ENCODE measurements at places on chromosomes 16 and 17. TPM values are rescaled to one million over a fixed set of nuclear protein-coding genes. Genes with fewer than 3 reads are reported as not detected.

EVI2A gene
- 0.92 TPM for total RNA-seq

NHLRC4 gene
- total RNA-seq: not detected

C16orf92 gene
- not detected for total RNA-seq

DNA sequence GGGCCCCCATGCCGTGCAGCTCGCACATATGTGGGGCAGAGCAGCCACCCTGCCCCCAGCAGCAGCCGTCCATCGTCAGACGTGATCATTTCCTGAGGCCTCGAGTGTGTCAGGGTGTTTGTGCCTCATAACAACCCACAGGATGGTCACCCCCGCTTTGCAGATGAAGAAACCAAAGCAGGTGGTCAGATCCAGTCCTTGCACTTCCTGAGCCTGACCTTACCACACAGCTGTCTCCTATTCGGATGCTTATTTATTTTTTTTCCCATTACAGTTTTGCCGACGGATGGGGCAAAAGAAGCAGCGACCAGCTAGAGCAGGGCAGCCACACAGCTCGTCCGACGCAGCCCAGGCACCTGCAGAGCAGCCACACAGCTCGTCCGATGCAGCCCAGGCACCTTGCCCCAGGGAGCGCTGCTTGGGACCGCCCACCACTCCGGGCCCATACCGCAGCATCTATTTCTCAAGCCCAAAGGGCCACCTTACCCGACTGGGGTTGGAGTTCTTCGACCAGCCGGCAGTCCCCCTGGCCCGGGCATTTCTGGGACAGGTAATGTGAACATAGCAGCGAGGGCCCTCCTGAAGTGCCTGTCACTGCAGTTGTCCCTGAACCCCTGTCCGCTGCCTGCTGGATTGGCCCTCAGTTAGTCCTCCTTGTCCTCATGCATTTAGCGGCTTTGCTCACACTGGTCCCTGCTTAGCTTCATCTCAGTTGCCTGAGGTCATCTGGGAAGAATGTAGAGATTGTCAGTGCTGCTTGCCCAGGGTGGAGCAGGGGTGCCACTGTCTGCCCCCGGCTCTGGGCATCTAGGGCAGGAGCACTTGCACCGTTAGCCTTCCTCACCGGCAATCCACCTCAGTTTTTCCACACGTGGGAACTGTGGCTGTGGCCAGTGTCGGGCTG lies 1.4 kb downstream of the MPG start:
- DNase-seq: no peak
- H3K27ac ChIP-seq: no peak overlapping the region
- no peaks in the 10 kb centered on the region for H3K27me3 ChIP-seq
- peak overlapping the region; percentile 84 for H3K4me3 ChIP-seq
- H3K36me3 ChIP-seq: no peaks in the 10 kb centered on the region

DNA sequence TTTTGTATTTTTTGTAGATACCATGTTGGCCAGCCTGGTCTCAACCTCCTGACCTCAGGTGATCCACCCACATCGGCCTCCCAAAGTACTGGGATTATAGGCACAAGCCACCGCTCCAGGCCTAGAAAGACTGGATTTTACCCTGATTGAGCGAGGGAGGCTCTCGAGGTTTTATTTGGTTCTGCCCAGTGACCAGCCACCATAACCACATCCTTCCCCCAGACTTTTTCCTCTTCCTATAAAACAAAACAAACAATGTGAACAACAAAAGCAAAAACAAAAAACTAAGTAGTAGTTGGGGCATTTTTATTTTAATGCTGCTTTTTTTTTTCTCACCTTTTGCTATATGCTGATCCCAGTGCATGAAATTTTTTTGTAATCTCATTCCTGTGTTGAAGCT lies 509.6 kb downstream of the MAF start:
- H3K36me3 ChIP-seq: no peaks in the 10 kb centered on the region
- no peaks in the 10 kb centered on the region for H3K4me1 ChIP-seq
- no peak for DNase-seq

GRCh38 chr16:83117810-83118209 lies 491.0 kb downstream of the CDH13 start:
- H3K4me3 ChIP-seq: no peak overlapping the region
- no peaks in the 10 kb centered on the region for H3K36me3 ChIP-seq
- no peak overlapping the region for H3K27ac ChIP-seq
- no peak for DNase-seq
- no peaks in the 10 kb centered on the region for H3K27me3 ChIP-seq

DNA sequence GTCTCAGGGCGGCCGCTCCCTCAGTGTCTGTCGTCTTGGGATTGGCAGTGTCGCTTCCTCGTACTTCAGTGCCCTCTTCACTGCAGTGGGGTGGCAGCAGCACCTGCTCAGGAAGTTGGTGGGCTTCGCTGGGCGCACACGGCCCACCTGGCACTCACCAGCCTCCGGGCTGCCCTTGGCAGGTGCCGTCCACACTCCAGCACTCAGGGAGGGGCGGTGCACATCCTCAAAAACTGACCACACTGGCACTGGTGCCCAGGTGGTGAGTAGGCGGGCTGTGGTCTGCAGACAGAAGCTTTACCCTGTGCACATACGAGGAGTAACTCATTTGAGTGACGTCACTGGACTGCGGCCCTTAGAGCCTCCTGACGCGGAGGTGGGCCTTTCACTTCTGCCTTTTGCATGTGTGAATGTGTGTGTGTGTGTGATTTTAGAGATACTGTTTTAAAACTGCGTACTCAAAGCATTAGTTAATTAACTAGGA lies 94.6 kb downstream of the BANP start:
- H3K36me3 ChIP-seq: no peaks in the 10 kb centered on the region
- H3K4me3 ChIP-seq: no peak overlapping the region
- no peak for DNase-seq
- no peak overlapping the region for H3K27ac ChIP-seq
- no peaks in the 10 kb centered on the region for H3K27me3 ChIP-seq

DNA sequence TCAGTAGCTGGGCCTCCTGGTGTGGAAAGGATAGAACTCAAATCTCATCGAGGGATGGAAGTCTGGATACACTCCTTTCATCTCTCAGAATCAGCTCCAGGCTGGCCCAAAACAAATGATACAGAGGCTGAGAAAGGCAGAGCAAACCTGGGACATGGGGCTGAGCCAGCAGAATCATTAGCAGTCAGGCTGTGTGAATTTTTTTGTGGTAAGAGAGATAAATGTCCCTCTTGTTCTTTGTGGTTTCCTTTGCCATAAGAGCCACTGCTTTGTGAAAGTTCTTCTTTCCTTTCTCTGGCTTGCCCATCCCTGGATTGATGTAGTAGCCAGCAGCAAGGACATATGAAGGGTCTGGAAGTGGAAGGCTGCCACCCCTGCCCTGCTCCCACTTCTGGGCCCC lies 146.2 kb downstream of the CDH13 start:
- H3K4me3 ChIP-seq: no peak overlapping the region
- DNase-seq: no peak
- no peaks in the 10 kb centered on the region for H3K4me1 ChIP-seq
- no peaks in the 10 kb centered on the region for H3K36me3 ChIP-seq
- H3K27me3 ChIP-seq: peaks cover 5% of the 10 kb centered on the region

- DNase-seq: peak; percentile 73
- H3K4me1 ChIP-seq: peaks cover 37% of the 10 kb centered on the region
- peak overlapping the region; percentile 80 for H3K27ac ChIP-seq
- H3K27me3 ChIP-seq: no peaks in the 10 kb centered on the region
- no peaks in the 10 kb centered on the region for H3K36me3 ChIP-seq
These were observed 10.6 kb upstream of the TMIGD1 start for GRCh38 chr17:30344283-30345088.

DNA sequence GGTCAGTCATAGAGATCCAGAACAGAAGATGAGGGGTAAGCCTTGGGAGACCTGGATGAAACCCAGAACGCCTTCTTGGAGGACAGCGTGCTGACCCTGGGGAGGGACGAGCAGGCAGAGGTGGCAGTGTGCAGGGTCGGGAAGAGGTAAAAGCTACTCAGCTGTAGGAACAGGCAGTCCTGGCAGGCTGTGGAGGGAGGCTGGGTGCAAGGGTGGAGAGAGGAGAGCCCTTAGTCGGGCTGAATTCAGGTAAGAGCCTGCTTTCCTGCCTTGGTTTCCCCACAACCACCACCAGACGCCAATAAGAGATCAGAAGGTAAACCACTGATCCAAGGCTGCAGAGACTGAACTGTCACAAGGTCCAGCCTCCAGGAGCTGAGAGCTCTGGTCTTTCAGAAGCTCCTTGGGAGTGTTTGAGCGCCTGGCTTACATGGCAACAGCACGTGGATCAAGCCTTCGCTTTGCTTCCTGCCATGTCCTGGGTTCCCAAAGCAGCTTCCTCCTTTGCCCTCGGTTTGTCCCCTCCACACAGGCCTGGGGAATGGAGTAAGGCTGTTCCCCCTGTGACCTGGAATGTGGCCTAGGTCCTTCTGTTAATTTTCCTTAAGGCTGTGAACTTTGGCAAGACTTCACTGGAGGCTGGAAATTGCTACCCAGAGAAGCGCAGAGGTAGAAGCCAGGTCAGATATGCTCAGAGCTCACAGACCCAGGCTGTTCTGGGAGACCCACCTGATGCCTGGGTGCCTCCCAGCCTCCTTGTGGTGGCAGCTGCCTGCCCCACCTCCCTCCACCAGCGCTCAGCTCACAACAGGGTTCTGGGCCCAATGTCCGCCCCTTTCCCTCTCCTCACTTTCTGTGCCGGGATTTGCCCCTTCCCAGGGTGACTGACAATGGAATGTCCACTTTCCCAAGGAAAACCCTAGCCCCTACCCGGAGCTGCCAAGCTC lies 3.9 kb upstream of the PDK2 start:
- H3K27me3 ChIP-seq: no peaks in the 10 kb centered on the region
- no peak for DNase-seq
- H3K27ac ChIP-seq: no peak overlapping the region
- peaks cover 14% of the 10 kb centered on the region for H3K4me1 ChIP-seq

DNA sequence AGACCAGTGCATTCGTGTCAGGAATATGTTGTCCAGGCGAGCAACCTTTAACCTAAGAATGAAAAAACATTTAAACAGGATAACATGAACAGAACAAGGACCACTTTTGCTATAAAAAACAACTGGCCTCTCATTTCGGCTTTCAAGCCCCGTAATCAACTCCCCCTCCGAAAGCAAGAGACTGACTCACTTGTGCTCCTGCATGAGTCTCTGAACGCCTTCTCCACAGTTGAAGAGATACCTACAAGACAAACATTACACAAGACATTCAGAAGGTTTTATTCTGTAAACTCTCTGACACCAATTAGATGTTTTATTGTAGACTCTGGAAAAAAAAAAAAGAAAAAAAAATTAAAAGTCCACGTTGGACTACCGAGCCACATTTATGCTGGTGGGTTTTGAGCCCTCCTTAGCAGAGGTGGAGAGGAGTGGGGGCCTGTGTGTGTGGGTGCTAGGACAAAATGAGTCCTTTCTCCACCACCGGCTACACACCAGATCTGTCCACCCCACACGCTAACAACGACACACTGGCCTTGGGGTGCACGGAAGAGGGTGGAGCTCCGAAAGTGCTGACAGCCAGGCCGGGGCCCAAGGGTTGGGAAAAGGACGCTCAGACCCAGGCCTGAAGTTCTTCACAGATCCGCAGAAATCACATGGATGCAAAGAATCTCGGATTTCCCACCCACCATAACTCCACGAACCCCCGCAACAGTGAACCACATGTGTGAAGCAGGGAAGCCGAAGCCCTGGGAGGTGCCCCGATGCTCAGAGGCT lies 759 bp downstream of the ELAC2 start:
- peak; percentile 31 for DNase-seq
- H3K27ac ChIP-seq: peak overlapping the region; percentile 75
- peaks cover 40% of the 10 kb centered on the region for H3K36me3 ChIP-seq
- H3K4me1 ChIP-seq: peaks cover 18% of the 10 kb centered on the region

DNA sequence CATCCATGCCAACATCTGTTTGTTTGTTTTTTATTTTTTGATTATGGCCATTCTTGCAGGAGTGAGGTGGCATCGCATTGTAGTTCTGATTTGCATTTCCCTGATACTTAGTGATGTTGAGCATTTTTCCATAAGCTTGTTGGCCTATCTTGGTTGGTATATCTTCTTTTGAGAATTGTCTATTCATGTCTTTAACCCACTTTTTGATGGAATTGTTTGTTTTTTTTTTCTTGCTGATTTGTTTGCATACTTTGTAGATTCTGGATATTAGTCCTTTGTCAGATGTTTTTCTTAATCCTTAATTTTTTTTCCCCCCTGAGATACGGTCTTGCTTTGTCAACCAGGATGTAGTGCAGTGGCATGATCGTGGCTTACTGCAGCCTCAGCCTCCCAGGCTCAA lies 43.0 kb downstream of the RNF135 start:
- H3K4me3 ChIP-seq: no peak overlapping the region
- no peak overlapping the region for H3K27ac ChIP-seq
- peaks cover 4% of the 10 kb centered on the region for H3K4me1 ChIP-seq
- no peaks in the 10 kb centered on the region for H3K27me3 ChIP-seq
- H3K36me3 ChIP-seq: no peaks in the 10 kb centered on the region

DNA sequence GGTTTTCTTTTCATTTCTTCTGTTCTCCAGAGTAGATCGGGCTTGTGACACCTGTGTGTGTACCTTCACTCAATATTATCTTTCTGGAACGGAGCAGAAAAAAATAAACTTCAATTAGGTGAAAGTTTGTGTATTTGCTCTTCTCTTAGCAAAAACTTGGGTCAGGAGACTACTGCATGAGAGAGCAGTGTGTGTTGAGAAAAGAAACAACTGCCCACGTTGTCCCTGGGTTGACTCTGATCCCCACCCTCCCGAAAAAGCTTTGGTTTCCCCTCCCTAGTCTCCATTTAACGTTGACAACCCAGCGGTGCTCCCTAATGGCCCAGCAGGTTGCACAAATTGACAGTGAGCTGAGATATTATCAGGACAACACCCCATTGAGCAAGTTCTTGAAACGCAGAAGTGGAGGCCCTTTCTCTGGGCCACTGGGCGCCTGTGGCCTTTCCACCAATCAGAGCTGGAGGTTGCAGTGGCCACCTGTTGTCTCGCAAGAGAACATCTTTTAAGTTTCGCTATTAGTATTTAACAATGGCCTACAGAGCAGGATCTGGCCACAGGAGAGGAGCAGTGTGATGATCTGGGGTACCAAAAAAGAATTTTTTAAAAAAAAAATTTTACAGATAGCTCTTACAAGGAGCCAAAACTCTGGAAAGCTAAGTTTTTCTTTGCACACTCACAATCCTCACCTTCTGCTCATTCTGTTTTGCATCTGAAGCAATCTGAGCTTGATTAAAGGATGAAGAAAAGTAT lies 1.5 kb upstream of the TOX3 start:
- H3K36me3 ChIP-seq: no peaks in the 10 kb centered on the region
- H3K4me3 ChIP-seq: no peak overlapping the region
- H3K27ac ChIP-seq: no peak overlapping the region
- H3K4me1 ChIP-seq: no peaks in the 10 kb centered on the region
- peaks cover 22% of the 10 kb centered on the region for H3K27me3 ChIP-seq

- H3K4me3 ChIP-seq: no peak overlapping the region
- H3K27me3 ChIP-seq: no peaks in the 10 kb centered on the region
- no peak overlapping the region for H3K27ac ChIP-seq
- no peak for DNase-seq
- no peaks in the 10 kb centered on the region for H3K4me1 ChIP-seq
These were observed 34.9 kb upstream of the TANC2 start for GRCh38 chr17:62931101-62931500.

Data from PC-3 (cell line).